Activated CD4-positive, alpha-beta T cell treated with anti-CD3 and anti-CD28 coated beads for 1 hour (primary cell): ENCODE measurements at places on chromosomes 6 and 20.

DNA sequence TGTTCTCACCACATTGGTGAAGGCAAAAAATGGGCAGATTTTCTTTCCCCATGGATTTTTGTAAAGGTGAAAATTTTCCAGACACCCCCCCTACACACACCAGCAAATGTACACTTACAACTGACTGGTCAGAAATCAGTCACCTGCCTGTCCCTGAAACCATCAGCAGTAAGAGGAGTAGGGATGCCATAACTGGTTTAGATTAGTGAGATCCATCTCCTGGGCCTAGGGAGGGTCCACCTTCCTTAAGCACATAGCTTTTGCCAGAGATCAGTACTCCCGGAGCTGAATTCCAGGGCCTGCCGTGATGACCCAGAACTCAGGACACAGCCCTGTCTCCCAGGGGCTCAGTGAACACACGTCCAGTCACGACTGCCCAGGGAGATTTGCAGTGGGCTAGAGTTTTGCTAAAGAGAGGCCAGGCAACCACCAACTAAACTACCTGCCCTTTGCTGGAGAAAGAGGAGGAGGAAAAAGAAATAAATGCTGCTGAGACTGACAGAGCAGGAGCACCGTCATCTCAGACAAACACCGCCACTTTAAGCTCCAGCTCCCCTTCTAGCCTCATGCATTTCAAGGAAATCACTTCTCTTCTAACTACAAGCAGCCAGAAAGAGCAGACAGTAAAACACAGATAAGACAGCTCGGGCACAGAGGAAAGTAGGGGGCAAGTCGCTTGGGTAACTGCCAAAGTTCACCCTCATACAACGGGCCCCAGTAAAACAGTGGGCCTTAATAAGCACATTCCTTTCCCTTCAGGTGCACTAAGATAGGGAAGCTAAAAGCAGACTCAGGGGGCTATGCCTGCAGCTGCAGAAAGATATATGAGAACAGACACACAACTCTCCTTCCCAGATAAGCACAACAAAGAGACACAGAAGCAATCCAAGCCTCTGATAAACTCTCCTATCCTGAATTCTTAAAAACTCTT is 82.6 kb upstream of the SPTLC3 start:
- DNase-seq, result no peak

DNA sequence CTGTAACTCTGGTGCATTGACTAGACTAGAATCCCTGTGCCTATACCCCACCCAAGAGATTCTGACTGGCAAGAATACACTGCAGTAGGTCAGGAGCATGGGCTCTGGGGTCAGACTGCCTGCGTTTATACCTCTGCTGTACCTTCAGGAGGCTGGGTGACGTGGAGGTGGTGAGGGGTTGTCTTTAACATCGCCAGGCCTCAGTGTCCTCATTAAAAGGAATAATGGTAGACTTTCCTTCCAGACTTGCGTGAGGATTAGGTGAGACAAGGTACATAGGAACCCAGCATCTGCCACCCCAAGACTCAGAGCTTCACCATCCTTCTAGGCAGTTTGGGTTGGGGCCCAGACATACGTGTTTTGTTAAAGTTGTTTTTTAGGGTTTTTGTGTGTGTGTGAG is 44.3 kb downstream of the TM9SF4 start:
- no peak for DNase-seq

DNA sequence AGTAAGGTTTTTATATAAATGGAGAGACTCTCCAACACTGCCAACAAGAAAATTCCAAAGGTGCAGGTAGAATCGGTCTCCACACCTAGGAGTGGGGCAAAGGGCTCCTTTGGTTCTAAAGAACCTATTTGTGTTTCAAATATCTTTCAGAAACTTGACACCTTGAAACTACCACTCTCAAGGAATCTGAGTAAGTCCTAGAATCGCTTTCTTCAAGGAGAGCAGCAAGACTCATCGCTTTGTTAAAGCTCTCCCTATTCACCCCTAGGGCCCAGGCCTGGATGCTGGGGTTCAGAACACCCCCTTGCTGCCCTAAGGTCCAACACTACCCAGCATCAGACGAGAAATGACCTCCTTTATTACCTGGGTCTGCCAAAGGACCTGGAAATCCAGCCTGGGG is 2.0 kb downstream of the CLIC5 start:
- no peak for DNase-seq

DNA sequence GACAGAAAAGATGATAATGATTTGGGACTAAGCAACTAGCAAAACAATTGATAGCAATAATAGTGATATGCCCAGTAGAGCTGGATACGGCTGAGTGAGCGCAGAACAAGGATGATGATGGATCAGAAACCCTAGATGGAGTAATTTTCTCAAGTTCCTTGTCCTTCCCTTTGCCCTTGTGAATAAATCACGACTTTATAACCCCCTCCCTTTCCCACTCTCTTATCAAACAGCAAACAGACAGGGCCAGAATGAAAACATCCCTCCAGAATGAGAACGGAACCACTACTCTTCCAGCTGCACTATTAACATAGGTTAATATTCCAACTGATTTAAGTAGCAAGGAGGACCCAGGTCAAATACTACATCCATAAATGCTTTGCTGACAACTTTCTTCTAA is 1.3 kb upstream of the MTFR2 start:
- DNase-seq, result no peak

GRCh38 chr6:35304299-35304698 is 6.7 kb downstream of the DEF6 start:
- DNase-seq, result no peak

DNA sequence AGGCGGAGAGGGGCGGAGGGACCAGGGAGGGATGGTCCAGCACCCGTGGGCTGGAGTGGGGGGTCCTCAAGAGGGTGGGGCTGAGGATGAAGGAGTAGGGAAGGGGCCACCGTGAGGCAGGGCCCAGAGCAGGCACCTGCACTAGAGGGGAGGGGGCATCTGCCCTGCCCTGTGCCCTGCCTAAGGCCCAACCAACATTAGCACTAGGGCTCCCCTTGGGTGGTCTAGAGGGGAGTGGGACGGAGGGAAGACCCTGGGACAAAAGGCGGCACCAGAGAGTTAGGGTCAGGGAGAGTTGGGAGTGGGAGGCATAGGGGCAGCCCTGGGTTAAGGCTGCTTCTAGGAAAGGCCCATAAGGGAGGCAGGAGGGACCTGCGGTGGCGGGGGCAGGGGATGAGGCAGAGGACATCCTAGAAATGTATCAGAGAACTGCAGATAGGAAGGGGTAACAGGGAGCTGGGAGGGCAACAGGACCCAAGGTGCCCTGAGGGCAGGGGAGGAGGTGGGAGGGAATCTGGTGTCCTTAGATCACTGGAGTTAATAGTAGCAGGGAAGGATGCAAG is 24.5 kb downstream of the HLA-F start:
- no peak for DNase-seq

DNA sequence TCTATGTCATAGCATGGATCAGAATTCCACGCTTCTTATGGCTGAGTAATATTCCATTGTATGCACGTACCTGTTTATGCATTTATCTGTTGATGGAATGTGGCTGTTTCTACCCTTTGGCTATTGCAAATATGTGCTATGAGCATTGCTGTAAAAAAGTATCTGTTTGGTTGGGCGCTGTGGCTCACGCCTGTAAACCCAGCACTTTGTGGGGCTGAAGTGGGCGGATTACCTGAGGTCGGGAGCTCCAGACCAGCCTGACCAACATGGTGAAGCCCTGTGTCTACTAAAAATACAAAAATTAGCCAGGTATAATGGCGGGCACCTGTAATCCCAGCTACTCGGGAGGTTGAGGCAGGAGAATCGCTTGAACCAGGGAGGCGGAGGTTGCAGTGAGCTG is 182.4 kb downstream of the BCAS1 start:
- no peak for DNase-seq

DNA sequence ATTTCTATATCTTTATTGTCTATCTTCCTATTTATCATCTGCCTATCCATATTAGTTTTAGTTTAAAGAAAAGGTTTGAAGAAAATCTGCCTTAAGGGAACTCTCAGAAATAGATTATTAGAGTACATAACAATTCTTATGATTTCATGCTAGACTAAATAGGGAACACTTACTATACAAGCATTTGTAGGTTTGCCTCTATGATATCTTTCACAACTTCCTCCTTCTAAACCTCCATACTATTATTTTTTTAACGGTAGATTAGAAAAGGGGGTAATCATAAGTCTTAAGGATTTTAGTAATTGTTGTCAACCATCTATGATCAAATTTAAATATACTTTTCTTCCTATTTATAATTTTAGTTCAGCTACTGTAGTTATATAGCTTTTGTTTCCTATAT is 11.6 kb upstream of the DSE start:
- no peak for DNase-seq

- no peak for DNase-seq
Observed at GRCh38 chr6:166286839-166287271, 21.3 kb downstream of the PRR18 start.
